ENCODE measurements at places on chromosomes 16 and 17.

DNA sequence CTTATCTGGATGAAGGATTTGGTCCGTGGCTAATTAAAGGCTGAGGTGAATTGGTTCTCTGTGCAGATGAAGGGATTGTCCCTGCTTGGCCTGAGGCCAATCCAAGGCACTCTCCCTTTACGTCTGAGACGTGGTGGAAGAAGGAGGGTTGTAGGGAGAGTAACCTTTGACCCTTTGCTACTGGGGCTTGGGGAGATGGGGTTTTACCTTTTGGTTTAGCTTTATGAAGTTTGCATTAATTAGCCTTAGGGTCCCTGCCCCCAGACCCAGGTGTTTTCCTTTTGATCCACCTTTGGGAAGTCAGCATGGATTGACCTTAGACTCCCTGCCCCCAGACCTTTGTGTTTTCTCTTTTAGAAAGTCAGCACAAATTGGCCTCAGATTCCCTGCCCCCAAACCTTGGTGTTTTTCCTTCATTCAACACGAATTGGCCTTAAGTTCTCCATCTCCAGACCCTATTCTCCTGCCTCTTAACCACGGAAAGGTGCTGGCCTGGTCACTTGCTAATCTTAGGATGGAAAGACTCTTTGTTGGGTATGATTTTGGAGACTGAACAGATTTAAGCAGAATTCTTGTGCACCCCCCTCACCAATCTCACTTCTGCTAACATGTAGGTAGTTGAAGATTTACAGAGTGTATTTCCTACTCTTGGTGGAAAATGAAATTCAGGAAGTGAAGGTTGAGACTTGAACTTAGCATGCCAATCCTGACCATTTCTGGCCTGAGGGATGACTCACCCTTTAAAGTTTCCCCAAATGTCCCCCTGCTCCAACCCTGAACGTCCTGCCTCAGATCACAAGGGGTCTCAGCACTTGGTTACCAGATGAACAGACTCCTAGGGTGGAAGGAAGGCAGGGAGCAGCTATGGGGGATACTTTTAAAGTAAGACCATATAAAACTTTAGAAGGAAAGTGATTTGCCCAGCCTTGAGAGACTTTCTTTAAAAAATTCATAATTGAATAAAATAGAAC lies 23.1 kb upstream of the MMD start:
- DNase-seq: no peak

- peak; percentile 36 for DNase-seq
Observed at GRCh38 chr16:87324411-87325275, 7.5 kb upstream of the C16orf95 start.

- no peak for DNase-seq
Observed at GRCh38 chr16:23174622-23175021, 7.9 kb upstream of the SCNN1G start.

- no peak for DNase-seq
Observed at GRCh38 chr16:83943516-83944050, 9.5 kb upstream of the OSGIN1 start.

DNA sequence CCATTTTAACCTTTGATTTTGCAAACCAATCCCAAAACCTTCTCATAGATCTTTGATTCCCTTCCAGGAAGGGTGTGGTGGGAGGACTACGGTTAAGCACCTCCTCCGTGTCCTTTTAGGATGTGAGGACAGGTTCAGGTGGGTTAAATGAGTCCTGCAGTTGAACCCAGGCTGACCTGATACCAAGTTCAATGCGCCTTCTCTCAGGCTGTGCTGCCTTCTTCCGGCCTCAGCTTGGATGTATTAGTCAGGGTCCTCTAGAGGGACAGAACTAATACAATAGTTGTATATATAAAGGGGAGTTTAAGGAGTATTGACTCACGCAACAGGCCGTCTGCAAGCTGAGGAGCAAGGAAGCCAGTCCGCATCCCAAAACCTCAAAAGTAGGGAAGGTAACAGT lies 10.5 kb upstream of the CSF3 start:
- no peak for DNase-seq

DNA sequence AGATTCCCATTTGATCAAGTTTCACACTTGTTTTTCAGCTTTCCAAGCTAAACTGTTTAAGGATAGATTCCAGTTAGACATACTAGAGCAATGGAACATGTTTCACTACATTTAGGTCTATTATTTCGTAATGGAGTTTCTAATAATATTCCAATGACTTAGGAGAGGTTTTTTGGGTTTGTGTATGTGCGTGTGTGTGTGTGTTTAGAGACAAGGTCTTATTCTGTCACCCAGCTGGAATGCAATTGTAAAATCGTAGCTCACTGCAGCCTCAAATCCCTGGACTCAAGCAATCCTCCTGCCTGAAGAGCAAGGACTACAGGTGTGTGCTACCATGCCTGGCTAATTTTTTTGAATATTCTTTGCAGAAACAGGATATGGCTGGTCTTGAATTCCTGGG lies 426.3 kb downstream of the ZFHX3 start:
- DNase-seq: no peak

DNA sequence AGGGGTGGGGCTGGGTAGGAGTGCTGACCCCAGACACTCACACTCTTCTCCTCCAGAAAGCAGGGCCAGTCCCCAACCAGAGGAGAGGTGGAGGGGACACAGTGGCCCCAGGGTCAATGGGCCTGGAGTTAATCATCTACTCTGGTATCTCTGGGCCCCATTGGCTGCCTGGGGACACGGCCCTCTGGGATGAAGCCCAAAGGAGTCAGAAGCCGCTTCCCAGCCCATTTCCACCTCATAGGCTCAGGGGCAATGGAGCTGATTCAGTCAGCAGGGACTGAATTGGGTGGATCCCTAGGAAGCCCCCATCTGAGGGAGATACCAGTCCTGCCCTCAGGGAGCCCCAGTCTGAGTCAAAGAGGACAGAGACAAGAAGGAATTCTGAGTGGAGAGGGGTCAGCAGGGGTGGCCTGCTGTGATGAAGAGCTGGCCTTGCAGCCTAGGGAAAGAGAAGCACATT lies 2.9 kb upstream of the NAGS start:
- DNase-seq: no peak

- DNase-seq: no peak
Observed at GRCh38 chr17:67716405-67716798, 1.3 kb upstream of the NOL11 start.

DNA sequence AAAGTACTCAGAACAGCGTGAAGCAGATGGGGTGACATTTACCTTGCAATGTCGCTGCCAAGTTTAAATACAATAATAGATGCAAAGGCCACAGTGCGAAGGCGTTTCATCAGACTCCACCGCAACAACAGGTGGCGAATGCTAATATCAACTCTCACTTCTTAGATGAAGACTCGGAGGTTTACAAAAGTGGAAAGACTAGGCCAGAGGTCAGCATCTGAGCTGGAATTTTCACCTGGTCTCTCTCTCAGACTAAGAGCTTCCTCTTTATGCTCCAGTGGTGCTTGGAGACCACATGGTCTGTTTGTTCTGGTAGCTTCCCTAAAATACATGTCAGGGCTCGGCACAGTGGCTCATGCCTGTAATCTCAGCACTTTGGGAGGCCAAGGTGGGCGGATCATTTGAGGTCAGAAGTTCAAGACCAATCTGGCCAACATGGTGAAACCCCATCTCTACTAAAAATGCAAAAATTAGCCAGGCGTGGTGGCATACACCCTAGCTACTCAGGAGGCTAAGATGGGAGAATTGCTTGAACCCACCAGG lies 169.1 kb downstream of the XYLT1 start:
- no peak for DNase-seq

- DNase-seq: peak; percentile 21
Observed at GRCh38 chr17:40168262-40168832, 8.9 kb upstream of the RAPGEFL1 start.

- DNase-seq: no peak
Observed at GRCh38 chr16:75311383-75311938, 60.0 kb upstream of the BCAR1 start.

GRCh38 chr17:66784621-66785364 lies 50.1 kb upstream of the CACNG5 start:
- DNase-seq: no peak

- DNase-seq: peak; percentile 80
Observed at GRCh38 chr16:57042157-57043111, 49.9 kb upstream of the CPNE2 start.

GRCh38 chr17:58387834-58388233 lies 29.5 kb downstream of the RNF43 start:
- DNase-seq: peak; percentile 11

- no peak for DNase-seq
Observed at GRCh38 chr17:32302860-32303649, 37.4 kb downstream of the RHBDL3 start.

- DNase-seq: peak; percentile 59
Observed at GRCh38 chr17:82228278-82228841, 482 bp upstream of the SLC16A3 start.

- DNase-seq: no peak
Observed at GRCh38 chr17:63189082-63189481, 223.0 kb downstream of the TANC2 start.

DNA sequence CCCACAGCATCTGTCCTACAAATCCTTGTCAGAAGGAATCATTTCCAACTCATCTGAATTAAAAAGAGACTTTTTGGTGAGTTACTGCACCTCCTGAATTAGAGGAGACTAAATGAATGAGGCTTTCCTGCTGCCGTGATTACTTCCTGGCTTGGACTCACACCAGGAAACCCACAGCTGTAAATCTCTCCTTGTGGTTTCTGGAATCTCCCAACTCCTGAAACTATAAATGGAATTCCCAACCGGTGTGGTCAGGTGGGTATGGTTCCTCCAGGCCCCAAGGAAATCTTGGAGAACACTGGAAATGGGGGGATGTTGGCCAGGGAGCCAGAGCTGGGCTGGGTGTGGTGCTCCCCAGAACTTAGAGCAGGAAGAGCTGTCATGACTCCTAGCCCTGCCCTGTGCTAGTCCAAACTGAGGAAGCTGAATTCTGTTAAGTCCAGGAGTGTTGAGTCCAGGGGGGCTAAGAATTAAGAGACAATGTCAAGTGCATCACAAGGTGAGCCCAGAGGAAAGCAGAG lies 216.4 kb downstream of the GSG1L start:
- DNase-seq: no peak

DNA sequence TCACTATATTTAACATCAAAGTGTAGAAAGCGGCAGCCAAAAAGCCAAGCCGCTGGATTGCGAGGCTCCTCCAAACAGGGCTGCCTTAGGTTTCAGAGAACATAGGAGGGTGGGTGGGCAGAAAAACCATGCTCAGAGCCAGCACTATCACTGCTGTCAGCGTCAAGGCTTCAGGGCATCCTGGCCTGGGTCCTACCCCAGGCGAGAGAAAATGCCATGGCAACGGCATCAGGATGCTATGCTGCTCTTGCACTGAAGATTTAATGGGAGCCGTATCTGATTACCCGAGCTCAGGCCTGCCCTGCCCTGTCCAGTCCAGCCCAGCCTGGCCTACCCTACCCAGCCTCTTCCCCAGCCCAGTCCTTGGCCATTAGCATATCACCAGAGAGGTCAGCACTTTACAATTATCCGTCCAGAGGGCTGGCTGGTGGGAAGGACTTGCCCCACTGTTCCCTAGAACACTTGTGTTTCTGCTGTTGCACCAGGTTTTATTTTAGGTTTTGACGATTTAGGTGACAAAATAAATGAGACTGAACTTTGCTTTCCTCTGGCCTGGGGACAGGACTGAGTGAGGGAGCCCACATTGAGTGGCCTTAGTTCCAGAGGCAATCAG lies 61.1 kb downstream of the TOM1L2 start:
- no peak for DNase-seq

GRCh38 chr16:90019543-90020259 lies 445 bp upstream of the DBNDD1 start:
- DNase-seq: peak; percentile 26

DNA sequence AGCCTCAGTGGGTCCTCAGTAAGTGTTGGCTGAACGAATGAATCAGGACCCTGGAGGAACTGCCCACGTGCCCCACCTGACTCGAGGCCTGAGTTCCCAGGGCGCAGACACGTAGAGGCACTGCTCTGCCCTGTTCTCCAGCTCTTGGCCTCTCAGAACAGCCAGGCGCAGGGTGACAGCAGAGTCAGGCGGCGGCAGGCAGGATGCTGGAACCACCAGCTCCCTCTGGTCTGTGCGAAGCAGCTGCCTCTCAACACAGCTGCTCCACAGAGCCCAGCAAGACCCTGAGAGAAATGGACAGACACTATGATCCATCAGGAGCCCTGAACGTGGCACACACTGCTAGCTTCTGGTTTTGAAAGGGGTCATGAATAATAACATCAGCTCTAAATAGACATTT lies 53.1 kb upstream of the BCO1 start:
- no peak for DNase-seq

GRCh38 chr16:7914748-7915147 lies 582.1 kb downstream of the RBFOX1 start:
- DNase-seq: no peak

- DNase-seq: no peak
Observed at GRCh38 chr17:8887834-8888703, 20.6 kb upstream of the PIK3R6 start.

GRCh38 chr16:11692171-11692570 lies 23.9 kb downstream of the SNN start:
- no peak for DNase-seq

DNA sequence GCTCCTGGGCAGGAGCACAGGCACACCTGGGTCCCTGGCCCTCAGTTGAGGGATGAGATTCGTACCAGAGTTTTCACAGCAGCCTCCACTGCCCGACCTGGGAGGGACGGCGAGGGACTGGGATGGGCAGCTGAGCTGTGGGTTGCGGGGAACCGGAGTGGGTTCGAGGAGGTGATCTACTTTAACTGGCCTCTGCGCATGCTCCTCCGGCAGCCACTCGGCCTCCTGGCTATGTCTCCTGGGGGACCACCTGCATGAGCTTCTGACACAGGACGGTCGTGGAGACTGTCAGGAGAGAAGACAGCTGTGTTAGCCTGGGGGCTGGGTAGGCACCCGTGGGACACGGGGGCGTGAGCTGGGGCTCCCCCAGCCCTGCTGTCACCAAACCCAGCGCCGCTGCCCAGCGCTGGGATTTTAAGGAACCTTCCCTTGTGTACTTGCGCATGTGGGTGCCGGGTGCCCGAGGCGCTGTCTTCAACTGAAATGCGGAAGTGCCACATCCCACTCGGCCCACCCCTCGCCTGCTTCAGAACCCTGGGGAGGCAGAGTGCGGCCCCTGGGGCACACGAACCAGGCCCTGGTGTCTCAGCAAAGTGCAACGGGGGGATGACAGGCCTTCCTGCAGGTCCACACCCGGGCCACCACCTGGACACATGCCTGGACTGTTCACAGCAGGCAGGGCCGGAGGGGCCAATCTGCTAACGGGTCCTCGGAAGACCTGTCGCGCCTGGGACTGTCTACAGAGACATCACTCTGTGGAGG lies 36.4 kb downstream of the SLC7A5 start:
- no peak for DNase-seq

Measured in activated gamma-delta T cell treated with Interleukin-2 at 50 U/mL for 16 hours (primary cell).